Activated CD4-positive, alpha-beta T cell treated with anti-CD3 and anti-CD28 coated beads for 36 hours (primary cell): ENCODE measurements at places on chromosomes 1 and 21.

- DNase-seq: no peak
- no peaks in the 10 kb centered on the region for H3K36me3 ChIP-seq
- H3K27ac ChIP-seq: no peak overlapping the region
- H3K27me3 ChIP-seq: no peaks in the 10 kb centered on the region
- no peak overlapping the region for H3K4me3 ChIP-seq
- H3K4me1 ChIP-seq: peaks cover 11% of the 10 kb centered on the region
Measured at GRCh38 chr21:42111470-42111743, 40.3 kb downstream of the UMODL1 start.

GRCh38 chr21:23524685-23525084, 2082.6 kb downstream of the MRPL39 start:
- H3K36me3 ChIP-seq: no peaks in the 10 kb centered on the region
- H3K27me3 ChIP-seq: no peaks in the 10 kb centered on the region
- H3K27ac ChIP-seq: no peak overlapping the region
- DNase-seq: no peak
- H3K4me3 ChIP-seq: no peak overlapping the region

GRCh38 chr21:28380241-28380640, 612.4 kb downstream of the LTN1 start:
- no peaks in the 10 kb centered on the region for H3K36me3 ChIP-seq
- H3K27me3 ChIP-seq: no peaks in the 10 kb centered on the region
- DNase-seq: no peak
- H3K4me1 ChIP-seq: no peaks in the 10 kb centered on the region
- H3K27ac ChIP-seq: no peak overlapping the region
- no peak overlapping the region for H3K4me3 ChIP-seq

- H3K36me3 ChIP-seq: no peaks in the 10 kb centered on the region
- DNase-seq: no peak
- H3K27me3 ChIP-seq: peaks cover 8% of the 10 kb centered on the region
- no peak overlapping the region for H3K27ac ChIP-seq
- H3K4me1 ChIP-seq: peaks cover 7% of the 10 kb centered on the region
Measured at GRCh38 chr21:33126569-33126968, 56.6 kb downstream of the OLIG1 start.

GRCh38 chr1:87897481-87897880, 568.8 kb downstream of the LMO4 start:
- no peak for DNase-seq
- no peak overlapping the region for H3K4me3 ChIP-seq
- H3K36me3 ChIP-seq: no peaks in the 10 kb centered on the region
- peaks cover 5% of the 10 kb centered on the region for H3K27me3 ChIP-seq
- H3K27ac ChIP-seq: no peak overlapping the region
- H3K4me1 ChIP-seq: no peaks in the 10 kb centered on the region

DNA sequence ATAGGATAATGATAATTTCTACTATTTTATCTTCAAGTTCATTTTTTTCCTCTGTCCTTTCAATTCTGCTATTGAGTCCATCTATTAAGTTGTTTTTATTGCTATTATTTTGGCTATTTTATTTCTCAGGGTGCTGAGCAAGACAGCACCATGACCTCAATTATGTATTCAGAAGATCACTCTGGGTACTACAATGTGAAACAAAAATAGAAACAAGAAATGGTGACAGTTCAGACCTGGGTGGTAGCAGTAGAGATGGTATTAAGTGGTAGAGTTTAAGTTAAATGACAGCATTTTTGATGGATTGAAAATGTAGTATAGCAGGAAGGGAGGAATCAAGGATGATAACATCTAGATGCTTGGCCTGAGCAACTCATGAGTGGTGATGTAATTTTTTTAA, 655.3 kb upstream of the PLXNA2 start:
- no peaks in the 10 kb centered on the region for H3K36me3 ChIP-seq
- no peak for DNase-seq
- no peak overlapping the region for H3K4me3 ChIP-seq

GRCh38 chr1:244851546-244852231, 12.7 kb downstream of the HNRNPU start:
- no peak for DNase-seq
- H3K27me3 ChIP-seq: no peaks in the 10 kb centered on the region
- H3K4me3 ChIP-seq: no peak overlapping the region
- peaks cover 70% of the 10 kb centered on the region for H3K4me1 ChIP-seq
- peaks cover 75% of the 10 kb centered on the region for H3K36me3 ChIP-seq

DNA sequence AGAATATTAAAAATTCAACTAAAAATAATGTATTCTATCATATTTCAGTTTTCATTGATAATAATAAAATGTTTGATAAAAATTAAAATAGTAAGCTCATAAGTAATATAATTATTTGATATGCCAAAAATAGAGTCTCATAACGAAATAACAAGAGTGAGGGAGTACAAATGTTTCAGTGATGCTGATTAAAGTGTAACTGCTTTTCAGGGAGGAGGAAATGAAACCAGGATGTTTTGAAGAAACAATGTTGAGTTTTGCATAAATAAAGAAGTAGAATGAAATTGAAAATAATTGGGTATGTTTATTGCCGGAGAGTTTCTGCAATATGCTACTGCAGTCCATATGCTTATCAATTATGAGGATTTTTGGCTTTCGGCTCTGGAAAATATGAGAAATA, 1159.8 kb upstream of the ADGRL2 start:
- H3K27ac ChIP-seq: no peak overlapping the region
- no peak overlapping the region for H3K4me3 ChIP-seq
- no peaks in the 10 kb centered on the region for H3K27me3 ChIP-seq
- H3K36me3 ChIP-seq: no peaks in the 10 kb centered on the region
- no peak for DNase-seq
- no peaks in the 10 kb centered on the region for H3K4me1 ChIP-seq

GRCh38 chr1:203346060-203346768, 4.7 kb downstream of the FMOD start:
- H3K27me3 ChIP-seq: peaks cover 16% of the 10 kb centered on the region
- H3K36me3 ChIP-seq: no peaks in the 10 kb centered on the region
- peaks cover 12% of the 10 kb centered on the region for H3K4me1 ChIP-seq
- DNase-seq: no peak

DNA sequence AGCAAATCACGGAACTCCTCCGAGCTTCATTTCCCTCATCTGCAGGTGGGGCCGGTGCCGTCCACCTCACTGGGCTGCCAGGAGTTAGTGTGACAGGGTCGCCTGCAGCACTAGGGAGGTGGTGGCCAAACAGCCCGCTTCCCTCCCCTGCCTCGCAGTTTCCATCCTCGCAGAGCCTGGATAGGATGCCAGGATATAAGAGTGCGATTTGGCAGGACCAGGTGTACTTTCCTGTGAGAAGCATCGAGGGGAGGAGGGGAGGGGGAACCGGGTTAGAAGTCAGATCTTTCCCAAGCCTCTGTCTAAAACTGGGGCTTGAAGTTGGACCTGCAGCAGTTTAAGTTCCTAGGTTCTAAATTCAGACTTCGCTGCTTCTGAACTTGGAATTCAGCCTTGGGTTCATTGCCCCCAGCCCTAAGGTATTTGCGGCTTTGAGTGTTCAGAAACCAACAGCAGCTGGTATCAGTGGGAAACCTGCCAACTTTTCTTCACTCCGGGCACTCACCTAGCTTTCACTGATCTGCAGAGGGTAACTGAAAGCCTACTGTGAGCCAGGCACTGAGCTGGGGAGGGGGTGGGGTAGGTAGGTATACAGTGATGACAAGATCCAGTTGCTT, 1.7 kb upstream of the JUN start:
- H3K27ac ChIP-seq: peak overlapping the region; percentile 91
- H3K4me3 ChIP-seq: peak overlapping the region; percentile 79
- peaks cover 30% of the 10 kb centered on the region for H3K36me3 ChIP-seq
- peaks cover 18% of the 10 kb centered on the region for H3K4me1 ChIP-seq
- DNase-seq: peak; percentile 42

DNA sequence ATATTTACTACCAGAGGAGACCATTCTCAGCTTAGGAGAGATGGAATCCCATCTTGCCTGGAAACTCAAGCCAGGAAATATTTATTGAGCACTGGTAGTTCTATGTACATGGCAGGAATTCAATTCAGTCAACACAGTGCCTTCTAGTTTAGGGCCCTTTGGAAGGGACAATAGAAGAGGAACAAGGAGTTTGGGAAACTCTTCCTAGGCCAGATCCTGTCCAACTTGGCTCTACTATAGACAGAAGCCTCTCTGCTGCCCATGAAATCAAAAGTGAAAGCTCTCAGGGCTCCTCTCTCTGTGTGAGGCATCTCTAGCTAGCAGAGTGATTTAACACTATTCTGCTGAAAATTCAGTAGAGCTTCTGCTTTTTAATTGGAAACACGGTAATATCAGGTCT, 244.6 kb upstream of the MAP1LC3C start:
- H3K4me3 ChIP-seq: no peak overlapping the region
- no peaks in the 10 kb centered on the region for H3K36me3 ChIP-seq
- H3K27me3 ChIP-seq: peaks cover 2% of the 10 kb centered on the region
- H3K27ac ChIP-seq: no peak overlapping the region
- DNase-seq: no peak

DNA sequence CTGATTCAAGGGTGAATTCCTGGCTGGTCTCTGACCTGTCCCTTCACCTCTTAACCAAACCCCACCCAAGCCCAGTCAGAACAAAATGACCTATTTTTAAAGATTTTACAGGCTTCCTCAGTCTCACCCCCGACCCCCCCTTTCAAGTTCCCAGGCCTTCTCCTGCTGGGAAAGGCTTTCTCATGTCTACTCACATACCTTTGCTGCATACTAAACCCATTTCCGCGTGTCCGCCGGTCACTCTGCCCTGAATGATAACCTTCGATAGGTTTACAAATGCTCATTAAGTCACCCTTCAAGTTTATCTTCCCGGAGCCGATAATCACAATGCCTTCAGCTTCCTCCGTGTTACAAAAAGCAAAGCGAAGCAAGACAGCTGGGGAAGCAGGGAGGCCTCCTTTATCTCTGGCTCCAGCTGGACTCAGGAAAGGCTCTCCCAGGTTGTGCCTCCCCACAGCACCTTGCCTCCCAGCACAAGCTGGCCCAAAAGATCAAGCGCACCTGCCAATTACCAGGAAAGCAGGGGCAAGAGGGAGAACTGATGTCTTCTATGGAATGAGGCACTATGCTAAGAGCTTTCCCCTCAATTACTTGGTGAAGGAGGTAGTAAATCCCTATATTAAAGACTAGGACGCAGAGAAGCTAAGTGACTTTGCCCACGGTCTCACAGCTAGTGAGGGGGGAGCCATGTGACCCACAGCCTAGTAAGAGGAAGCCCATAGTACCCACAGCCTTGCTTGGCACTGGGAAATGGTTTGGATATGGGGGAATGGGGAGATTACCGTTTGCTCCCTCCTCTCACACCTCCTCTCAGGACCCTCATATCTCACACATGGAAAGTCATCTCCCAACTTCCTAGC, 15.9 kb downstream of the SMIM12 start:
- H3K27me3 ChIP-seq: no peaks in the 10 kb centered on the region
- no peak overlapping the region for H3K4me3 ChIP-seq
- DNase-seq: no peak
- no peaks in the 10 kb centered on the region for H3K4me1 ChIP-seq
- no peak overlapping the region for H3K27ac ChIP-seq
- H3K36me3 ChIP-seq: peaks cover 8% of the 10 kb centered on the region

DNA sequence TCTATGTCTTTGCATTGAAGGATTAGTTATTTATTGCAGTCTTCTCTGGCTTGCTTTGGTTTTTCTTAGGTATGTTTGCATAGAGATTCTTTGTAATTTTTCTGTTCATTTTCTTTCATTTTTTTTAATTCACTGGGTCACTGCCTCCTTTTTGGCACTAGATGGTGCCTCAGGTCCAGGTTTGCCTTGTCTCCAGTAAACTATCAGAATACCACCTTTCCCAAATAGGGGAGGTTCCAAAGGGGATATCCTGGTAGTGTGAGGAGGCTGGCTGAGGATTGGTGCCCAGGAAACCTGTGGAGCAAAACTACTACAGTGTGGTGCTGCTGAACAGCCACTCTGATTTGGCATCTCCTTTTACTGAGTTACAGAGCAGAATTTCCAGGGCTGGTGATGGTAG, 257.1 kb downstream of the KCTD3 start:
- no peaks in the 10 kb centered on the region for H3K36me3 ChIP-seq
- no peaks in the 10 kb centered on the region for H3K4me1 ChIP-seq
- DNase-seq: no peak
- H3K27ac ChIP-seq: no peak overlapping the region

DNA sequence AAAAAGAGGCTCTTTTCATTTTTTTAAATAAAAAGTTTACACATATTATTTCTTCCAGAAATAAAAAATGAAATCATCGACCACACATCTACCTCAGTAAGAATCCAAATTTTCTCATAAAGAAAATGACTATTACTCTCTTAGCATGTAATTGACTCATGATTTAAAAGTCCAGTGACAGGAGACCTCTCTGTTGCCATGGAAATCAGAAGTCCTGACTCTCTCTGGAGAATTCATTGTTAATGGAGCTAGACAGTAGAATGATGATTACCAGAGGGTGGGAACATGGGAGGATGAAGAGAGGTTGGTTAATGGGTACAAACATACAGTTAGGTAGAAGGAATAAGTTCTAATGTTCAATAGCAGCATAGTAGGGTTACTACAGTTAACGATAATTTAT, 5.0 kb upstream of the CLCA4 start:
- H3K27me3 ChIP-seq: peaks cover 14% of the 10 kb centered on the region
- H3K27ac ChIP-seq: no peak overlapping the region
- no peaks in the 10 kb centered on the region for H3K36me3 ChIP-seq
- DNase-seq: no peak

DNA sequence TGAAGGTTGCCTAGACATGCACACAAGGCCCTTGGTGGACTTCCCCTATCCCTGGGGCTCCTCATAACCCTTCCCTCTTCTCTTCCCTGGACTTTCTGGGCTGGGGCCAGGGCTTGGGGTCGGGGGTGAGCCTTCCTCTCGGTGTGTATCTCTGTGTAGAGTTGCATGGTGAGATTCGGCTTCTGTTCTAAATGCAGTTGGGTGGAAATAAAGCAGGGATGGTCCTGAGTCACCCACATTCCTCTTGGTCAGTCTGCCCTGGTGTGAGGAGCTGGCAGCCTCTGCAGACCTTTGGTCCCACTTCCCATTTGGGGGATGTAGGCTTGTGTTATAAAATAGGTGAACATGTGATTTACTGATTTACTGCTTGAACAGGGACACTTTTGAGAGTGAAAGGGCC, 38.0 kb downstream of the ADARB1 start:
- no peak for DNase-seq
- H3K4me3 ChIP-seq: no peak overlapping the region
- peaks cover 10% of the 10 kb centered on the region for H3K36me3 ChIP-seq
- H3K4me1 ChIP-seq: peaks cover 70% of the 10 kb centered on the region
- no peaks in the 10 kb centered on the region for H3K27me3 ChIP-seq

DNA sequence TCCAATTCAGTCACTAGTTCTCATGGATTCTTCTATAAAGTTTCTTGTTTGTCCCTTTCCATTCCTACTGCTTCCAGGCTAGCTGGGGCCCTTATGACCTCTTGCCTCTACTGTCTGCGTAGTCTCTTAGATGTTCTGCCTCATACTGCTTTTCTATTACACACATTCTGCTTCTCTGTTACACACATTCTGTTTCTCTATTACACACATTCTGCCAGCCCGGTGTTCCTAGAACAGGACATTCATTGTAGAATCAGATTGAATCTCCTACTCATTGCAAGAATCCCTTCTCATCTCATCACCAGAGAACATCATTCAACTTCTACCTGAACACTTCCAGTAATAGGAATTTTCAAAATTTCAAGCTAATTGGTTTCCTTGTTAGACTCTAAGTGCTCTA, 69.3 kb upstream of the QSOX1 start:
- H3K4me3 ChIP-seq: no peak overlapping the region
- peaks cover 17% of the 10 kb centered on the region for H3K36me3 ChIP-seq
- peaks cover 3% of the 10 kb centered on the region for H3K4me1 ChIP-seq
- no peaks in the 10 kb centered on the region for H3K27me3 ChIP-seq
